Fibroblast of skin of scalp (primary cell): ENCODE measurements at places on chromosomes 1 and 21.

DNA sequence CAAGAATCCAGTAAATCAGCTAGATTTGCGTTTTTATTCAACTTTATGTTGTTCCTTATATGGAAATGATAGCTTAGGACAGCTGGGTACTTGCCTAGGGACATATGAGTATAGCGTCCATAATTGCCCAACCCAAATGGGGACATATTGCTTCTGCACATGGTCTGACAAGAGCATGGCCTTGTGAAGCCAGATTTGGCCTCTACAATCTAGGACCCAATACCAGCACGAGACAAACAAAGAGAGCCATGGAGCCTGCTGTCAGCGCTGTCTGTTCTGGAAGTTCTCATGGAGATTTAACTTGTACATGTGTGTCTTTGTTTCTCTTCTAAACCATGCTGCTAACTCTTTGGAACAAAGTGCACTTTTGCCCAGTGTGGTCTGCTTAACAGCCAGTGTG lies 240.0 kb upstream of the CAMK1G start:
- no peak for DNase-seq

GRCh38 chr1:113126207-113126606 lies 53.2 kb downstream of the LRIG2 start:
- DNase-seq: no peak

DNA sequence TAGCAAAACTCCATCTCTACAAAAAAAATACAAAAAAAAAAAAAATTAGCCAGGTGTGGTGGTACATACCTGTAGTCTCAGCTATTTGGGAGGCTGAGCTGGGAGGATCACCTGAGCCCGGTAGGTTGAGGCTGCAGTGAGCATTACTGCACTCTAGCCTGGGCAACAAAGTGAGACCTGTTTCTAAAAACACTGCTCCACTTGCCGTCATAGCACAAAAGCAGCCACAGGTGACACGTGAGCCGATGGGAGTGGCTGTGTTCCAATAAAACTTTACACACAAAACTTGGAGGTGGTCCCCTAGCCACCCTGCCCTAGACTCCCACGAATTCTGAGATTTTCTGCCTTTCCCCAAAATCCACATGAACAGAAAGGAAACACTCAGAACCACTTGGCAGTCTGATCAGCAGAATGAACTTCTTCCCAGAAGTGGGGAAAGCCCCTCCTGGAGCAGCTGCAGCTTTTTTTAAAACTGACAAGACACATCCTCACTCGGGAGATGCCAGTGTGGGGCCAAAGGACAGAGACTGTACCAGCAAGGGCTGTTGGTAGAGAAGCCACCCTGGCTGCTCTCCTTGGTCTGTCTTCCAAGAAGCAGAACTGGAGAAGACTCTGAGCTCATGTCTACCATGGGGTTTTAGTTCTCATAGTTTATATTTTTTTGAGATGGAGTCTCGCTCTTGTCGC lies 23.3 kb downstream of the PLEKHM2 start:
- no peak for DNase-seq

DNA sequence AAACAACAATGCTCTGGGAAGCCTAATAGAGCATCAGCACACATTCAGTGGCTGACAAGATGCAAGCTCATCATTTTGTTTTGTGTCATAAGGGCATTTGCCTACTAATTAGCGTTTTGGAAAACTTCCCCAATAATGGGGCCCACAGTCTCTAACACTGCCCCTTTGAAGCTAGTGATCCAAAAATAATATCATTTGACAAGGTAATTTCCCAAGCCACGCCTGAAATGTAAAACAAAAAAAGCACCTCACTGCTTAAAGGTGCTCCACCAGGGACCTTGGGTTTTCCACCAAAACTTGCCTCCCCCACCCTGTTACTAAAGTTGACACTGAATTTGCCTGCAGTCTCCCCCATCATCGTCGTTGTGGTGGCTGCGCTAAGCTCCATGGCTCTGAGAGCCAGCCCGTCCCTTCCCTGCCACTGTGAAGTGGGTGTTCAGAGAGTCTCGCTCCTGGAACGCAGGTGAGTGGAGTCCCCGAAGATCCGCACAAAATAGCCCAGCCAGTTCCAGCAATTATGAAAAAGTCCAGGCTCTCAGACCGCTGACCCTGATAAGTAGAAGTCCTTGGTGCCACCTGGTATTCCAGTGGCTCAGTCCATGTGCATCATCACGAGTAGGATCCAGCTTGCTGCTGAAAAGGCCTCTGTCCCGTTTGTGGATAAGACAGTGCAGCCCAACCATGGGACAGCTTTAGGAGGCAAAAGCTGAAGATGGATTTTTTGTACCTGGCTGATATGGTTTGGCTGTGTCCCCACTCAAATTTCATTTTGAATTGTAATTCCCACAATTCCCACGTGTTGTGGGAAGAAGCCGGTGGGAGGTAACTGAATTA lies 52.2 kb downstream of the RAB3GAP2 start:
- DNase-seq: no peak

DNA sequence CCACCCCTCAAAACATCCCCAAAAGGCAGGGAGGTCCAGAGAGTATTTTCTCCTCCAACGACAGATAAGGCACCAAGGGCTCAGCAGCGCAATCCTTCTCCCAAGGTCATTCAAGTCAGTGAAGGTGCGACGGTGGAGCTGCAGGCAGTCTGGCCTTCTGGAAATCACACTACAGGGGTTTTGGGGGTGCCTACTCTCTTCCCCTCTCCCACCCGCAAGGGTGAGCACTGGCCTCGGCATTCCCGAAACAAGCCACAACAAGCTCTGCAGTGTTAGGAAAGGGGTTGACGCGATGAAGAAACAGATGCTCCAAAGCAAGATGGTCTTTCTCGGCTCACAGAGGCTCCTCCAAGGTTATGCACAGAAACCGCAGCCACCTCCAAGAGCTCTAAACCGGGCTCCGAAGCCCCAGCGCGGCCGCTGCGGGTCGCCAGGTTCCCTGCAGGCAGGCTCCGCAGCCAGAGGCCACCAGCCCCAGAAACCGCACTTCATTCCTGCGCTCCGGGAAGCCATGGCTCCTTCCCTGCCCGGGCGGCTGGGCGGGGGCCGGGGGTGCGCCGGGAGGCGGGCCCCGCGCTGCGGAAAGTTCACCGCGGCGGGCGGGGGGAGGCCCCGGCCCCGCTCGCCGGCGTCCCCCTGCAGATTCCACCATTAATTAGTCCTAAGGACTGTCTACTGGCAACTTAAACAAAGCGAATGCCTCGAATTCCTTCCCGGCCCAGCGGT lies 1.1 kb downstream of the LUZP1 start:
- peak; percentile 80 for DNase-seq

- peak; percentile 65 for DNase-seq
Measured at GRCh38 chr1:165144757-165145397, 211.6 kb downstream of the LMX1A start.

DNA sequence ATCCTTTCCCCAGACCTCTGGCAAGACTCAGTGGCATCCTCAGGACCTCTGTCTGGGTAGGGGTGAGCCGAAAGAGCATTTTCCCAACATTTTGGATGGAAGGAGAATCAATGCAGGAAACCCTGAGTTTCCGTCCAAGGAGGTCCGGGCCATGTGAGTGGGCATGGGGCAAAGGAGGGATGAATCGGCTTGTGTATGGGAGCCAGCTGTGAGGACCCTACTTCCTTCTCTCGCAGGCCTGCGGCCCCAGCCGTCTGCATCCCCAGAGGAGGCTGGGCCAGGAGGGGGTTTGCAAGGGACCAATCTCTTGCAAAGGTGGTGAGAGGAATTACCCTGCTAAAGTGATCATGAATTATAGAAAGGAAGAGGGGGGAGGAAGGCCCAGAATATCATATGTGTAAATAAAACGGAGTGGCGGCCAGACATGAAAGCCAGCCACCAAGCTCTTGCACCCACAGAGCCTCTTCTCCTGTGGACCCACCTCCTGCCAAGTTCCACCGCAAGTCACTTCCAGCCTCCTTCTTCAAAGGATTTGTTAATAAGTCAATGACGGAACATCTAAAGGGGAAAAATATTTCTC lies 48.2 kb upstream of the POU3F1 start:
- DNase-seq: no peak

DNA sequence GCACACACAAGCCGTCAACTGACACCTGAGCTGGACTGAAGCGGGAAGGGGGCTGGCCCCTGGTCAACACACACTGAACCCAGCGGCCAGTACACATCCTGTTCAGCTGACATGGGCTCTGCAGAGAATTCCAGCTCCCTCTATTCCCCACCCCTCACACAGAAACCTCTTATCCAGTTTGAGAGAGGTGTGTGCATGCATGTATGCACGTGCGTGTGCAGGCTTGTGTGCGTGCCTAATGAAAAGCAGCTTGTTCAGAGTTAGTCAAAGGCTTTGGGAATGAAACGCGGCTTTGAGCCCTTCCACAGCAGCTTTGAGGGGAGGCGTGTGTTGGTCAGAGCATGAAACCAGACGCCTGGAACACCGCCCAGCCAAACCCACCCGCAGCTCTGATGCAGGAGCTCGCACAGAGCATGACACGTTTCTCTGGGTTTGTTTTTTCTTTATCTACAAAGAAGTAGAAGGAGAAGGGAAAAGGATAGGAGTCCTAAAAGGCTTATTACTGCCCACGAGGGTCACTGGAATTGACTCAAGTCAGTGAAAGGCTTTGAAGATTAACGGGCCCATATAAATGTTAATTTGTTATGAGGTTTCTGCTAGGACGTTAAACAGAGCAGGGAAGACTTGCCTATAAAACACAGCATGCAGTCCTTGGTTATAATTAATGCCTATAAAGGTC lies 184.2 kb downstream of the ETS2 start:
- peak; percentile 97 for DNase-seq

DNA sequence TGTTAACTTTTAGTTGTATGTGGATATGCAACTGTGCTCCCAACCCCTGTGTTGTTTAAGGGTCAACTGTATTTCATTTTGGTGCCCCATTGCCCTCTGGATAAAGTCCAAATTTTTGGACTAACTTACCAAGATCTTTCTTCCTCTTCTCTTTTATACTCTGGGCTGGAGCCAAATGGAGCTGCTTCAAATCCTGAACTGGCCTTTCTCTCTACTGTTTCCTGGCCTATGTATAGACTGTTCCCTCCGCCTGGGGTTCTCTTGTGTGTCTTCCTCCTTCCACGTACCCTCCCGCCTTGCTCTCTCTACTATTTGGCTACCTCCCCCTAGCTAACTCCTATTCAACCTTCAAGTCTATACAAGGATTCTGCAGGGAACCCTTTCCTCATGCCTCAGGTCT lies 8.4 kb upstream of the CDC14A start:
- DNase-seq: no peak
